Aortic smooth muscle cell (primary cell): ENCODE measurements at places on chromosomes 2 and 18. TPM values are rescaled to one million over a fixed set of nuclear protein-coding genes. Genes with fewer than 3 reads are reported as not detected.

ITGB6 gene
- total RNA-seq = under 0.01 and 0.06 TPM in 2 replicates

SLC16A14 gene
- total RNA-seq = 3.2 and 6.2 TPM in 2 replicates

SLC4A5 gene
- under 0.01 and 0.31 TPM in 2 replicates for total RNA-seq

TUBB8B gene
- total RNA-seq = not detected in 2 replicates

RTP5 gene
- not detected in 2 replicates for total RNA-seq

COLEC11 gene
- 0.31 and 0.92 TPM in 2 replicates for total RNA-seq

B3GNT2 gene
- total RNA-seq = 18.0 and 21.4 TPM in 2 replicates

ASPRV1 gene
- 0.31 and 0.53 TPM in 2 replicates for total RNA-seq

SPRED2 gene
- total RNA-seq = 16.8 and 18.2 TPM in 2 replicates

APOB gene
- total RNA-seq = under 0.01 TPM in 2 replicates

FAM110C gene
- under 0.01 TPM in 1 of 2 replicates, not detected in the other for total RNA-seq

FOXD4L1 gene
- 0.06 and 0.13 TPM in 2 replicates for total RNA-seq

CPSF3 gene
- total RNA-seq = 52.5 and 56.1 TPM in 2 replicates

GPR35 gene
- total RNA-seq = 0.19 and 0.26 TPM in 2 replicates

GULP1 gene
- total RNA-seq = 58.0 and 62.0 TPM in 2 replicates

SDC1 gene
- 4.6 and 5.3 TPM in 2 replicates for total RNA-seq

AMER3 gene
- not detected in 2 replicates for total RNA-seq

UGGT1 gene
- total RNA-seq = 79.3 and 92.5 TPM in 2 replicates

CCDC102B gene
- total RNA-seq = 30.0 and 47.6 TPM in 2 replicates

CFAP65 gene
- not detected in 2 replicates for total RNA-seq

ZNF236 gene
- 6.1 and 8.3 TPM in 2 replicates for total RNA-seq

SERPINB10 gene
- total RNA-seq = 0.13 TPM in 1 of 2 replicates, not detected in the other

SLC5A7 gene
- total RNA-seq = not detected in 2 replicates

DLX1 gene
- 0.53 and 0.62 TPM in 2 replicates for total RNA-seq

ECEL1 gene
- not detected in 2 replicates for total RNA-seq

SCYGR4 gene
- total RNA-seq = not detected in 2 replicates

CLEC4F gene
- not detected in 2 replicates for total RNA-seq

TIA1 gene
- 93.3 and 123 TPM in 2 replicates for total RNA-seq

ZNF385B gene
- under 0.01 TPM in 1 of 2 replicates, not detected in the other for total RNA-seq

PJVK gene
- total RNA-seq = 1.2 and 1.5 TPM in 2 replicates

ZNF142 gene
- total RNA-seq = 5.9 and 7.7 TPM in 2 replicates

SPATA3 gene
- total RNA-seq = not detected in 2 replicates

SLC9A4 gene
- total RNA-seq = under 0.01 TPM in 1 of 2 replicates, not detected in the other

ASAP2 gene
- 83.4 and 86.1 TPM in 2 replicates for total RNA-seq

RUFY4 gene
- total RNA-seq = not detected in 2 replicates

AGXT gene
- total RNA-seq = not detected in 2 replicates

WNT10A gene
- not detected in 2 replicates for total RNA-seq

MROH2A gene
- not detected in 2 replicates for total RNA-seq

NIFK gene
- 30.9 and 33.6 TPM in 2 replicates for total RNA-seq

ZBTB7C gene
- 0.31 and 0.53 TPM in 2 replicates for total RNA-seq

WDCP gene
- 7.1 and 7.3 TPM in 2 replicates for total RNA-seq

RGPD4 gene
- total RNA-seq = under 0.01 TPM in 1 of 2 replicates, not detected in the other

CDH19 gene
- total RNA-seq = 1.2 and 1.7 TPM in 2 replicates

FBXO41 gene
- 0.06 and 0.40 TPM in 2 replicates for total RNA-seq

C2orf66 gene
- under 0.01 and 0.19 TPM in 2 replicates for total RNA-seq

CABYR gene
- total RNA-seq = 1.5 and 2.7 TPM in 2 replicates
